ENCODE measurements at places on chromosomes 7 and 10.

DNA sequence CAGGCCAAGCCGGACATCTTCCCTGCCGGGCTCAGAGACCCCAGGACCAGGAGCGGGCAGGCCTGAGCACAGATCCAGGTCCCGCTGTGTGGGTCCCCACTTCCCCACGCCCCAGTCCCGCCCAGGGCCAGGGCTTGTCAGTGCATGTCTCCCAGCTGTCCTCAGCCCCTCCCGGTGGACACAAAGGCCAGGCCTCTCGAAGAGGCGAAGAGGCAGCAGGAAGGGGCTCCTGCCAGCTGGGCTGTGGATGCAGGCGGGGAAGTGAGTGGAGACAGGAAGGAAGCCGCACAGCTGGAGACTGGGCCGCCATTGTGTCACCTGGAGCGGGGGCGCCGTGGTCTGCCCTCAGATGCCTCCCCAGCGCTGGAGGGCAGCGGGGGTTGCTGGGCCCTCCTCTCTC is 4.8 kb downstream of the GRIFIN start:
- DNase-seq = peak; percentile 78

- no peak for DNase-seq
Observed at GRCh38 chr10:130221456-130222375, 85.5 kb downstream of the GLRX3 start.

DNA sequence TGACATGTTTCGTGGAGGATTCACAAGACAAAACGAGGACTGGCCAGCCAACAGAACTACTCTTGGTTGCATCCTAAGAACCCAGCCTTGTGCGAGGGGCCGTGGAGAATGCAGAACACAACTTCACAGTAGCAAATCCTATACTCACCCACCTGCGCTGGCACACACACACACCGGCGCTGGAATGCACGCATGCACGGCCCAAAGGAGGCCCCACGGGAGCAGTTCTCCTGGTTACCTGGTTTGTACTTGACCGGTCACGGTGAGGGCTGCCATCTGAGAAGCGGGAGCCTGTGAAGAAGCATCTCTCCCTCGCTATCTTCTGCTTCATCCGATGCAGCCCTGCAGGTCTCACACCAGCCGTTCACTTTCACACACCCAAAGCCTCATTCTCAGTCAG is 137.8 kb downstream of the ZMYND11 start:
- DNase-seq = no peak

GRCh38 chr10:74890460-74890859 is 64.1 kb downstream of the KAT6B start:
- no peak for DNase-seq

GRCh38 chr7:15686295-15686956 is at the start of gene MEOX2:
Gene MEOX2 (minus strand): TSS chr7:15686683. CDS start chr7:15686402, 281 bp downstream.
- peak; percentile 42 for DNase-seq

- no peak for DNase-seq
Observed at GRCh38 chr7:87574630-87575029, 26.1 kb downstream of the ABCB1 start.

GRCh38 chr7:151409667-151410404 is at the start of gene WDR86:
Gene WDR86 (minus strand): TSS chr7:151410038. CDS start chr7:151409589, 449 bp downstream.
- DNase-seq = no peak

- no peak for DNase-seq
Observed at GRCh38 chr7:30986331-30986730, 22.6 kb downstream of the GHRHR start.

DNA sequence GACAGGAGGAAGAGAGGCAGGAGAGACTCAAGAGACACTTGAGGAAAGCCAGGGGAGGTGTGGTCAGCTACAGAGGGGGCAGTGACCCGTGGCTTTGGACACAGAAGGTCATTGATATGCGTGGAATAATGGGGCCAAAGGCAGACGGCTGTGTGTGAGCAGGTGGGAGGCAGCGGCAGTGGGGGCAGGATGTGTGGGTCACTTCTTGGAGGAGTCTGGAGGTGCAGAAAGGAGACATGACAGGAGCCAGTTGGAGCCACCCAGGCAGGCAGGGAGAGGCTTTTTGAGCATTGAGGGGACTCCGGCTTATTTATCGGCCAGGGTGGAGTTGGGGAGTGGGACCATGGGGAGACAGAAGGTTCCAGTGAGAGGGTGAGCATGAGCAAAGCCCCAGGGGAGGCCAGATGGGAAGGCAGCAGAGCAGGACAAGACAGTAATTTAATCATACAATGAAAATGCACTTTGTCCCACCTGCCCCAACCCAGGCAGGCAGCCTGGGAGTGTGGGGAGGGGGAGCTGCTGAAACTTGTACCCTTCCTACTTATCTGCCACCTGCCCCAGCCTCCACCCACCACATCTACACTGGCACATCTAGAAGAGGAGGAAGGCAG is 5.0 kb downstream of the LDB3 start:
- no peak for DNase-seq

DNA sequence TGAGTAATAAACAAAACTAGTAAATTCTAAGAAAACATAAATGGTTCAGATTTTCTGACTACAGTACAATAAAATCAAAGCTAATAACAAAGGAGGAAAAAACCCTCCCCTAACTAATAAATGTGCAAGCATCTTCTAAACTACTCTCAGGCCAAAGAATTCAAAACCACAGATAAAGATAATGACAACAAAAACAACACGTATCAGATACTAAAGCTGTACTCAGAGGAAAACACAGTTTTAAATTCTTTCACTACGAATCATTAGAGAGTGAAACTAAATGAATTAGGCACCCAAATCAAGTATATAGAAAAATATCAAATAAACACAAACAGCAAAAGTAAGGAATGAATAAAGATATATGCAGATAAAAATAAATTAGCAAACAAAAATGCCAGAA is 200.9 kb downstream of the TEX36 start:
- DNase-seq = no peak

DNA sequence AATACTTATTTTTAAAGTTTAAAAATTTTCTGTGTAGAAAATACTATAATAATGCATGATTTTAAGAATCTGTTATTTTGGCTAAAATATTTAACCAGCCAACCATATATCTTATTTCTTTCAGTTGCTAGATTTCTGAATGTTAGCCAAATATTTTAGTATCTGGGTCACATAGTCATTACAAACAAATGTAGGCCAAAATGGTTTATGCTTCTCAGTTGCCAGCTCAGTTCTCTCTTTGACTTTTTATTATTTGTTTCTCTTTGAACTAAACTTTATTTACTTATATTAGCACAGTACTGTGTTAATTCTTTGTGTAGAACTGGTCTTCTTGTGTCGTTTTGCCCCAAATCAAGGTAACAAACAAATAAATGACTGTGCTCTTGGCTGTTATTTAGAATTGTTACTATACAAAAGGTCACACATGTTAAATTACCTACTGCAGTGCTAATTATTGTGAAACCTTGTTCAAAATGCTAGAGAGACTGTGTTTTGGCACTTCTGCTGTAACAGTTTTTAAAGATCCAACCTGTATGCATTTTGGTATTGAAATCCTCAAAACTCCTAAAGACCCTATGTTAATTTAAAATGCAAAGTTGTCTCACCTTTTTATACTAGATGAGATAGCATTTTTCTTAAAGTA is 39.8 kb downstream of the ZEB1 start:
- no peak for DNase-seq

DNA sequence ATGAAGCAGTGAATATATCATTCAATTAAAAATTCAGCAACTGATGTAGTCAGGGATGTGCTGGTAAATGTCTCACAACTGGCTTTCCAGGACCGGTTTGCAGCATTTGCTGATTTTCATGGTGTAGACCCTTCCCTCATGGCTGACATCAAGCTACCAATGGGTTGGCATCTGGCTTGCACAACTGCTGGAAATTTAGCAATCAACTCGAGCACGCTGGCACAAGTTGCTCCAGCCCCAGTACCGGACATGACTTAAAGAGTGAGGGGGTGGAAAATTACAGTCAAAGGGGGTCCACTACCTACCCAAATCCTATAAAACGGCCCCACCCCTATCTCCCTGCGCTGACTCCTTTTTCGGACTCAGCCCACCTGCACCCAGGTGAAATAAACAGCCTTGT is 198.4 kb upstream of the NRP1 start:
- DNase-seq = no peak

DNA sequence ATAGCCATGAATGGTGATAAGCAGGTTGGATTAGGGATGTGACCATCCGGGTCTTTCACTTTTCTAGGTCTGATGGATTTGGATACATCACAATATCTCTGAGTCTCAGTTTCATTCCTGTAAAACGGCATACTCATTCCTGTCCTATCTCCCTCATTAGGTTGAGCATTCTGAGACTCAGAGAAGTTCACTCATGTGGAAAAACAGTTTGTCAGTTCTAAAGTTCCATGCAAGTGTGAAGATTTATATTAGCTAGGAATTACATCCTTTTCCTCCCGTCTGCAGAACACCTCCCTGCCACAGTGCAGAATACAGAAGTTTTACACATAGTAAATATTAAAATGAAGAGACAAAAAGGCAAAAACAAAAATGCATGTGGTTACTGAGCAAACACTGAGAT is 94.2 kb upstream of the SLC25A13 start:
- no peak for DNase-seq

DNA sequence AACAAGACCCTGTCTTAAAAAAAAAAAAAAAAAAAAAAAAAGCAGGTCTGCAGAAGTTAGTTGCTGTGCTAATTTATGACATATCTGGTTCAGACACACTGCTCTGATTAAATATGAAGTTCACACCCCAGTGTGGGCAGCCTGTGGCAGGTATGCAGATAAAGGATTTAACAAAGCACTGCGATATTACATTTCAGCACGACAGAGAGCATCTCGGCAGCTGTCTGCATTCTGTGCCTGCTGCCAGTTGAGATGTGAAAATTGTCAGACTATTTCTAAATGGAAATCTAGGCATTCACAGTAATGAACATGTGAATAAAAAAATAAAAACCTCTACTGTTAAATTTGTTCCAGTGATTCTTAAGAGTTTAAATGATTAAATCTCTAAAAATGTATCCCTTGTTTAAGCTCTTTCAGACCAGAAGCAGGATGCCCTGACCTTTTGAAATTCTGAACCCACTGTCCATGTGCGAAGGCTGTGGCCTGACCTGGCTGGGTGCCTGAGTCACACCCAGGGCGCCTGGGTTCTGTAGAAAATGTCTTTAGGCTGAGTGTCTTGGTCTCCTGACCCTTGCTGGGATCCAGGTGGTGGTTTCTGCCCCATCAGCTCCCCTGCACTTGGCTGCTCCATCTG is 272.9 kb downstream of the WDR37 start:
- no peak for DNase-seq

- no peak for DNase-seq
Observed at GRCh38 chr10:126663328-126663727, 7.2 kb downstream of the C10orf90 start.

- DNase-seq = no peak
Observed at GRCh38 chr10:86759073-86759672, 2.8 kb downstream of the BMPR1A start.

GRCh38 chr7:74291535-74291934 is 2.3 kb downstream of the CLIP2 start:
- DNase-seq = no peak

DNA sequence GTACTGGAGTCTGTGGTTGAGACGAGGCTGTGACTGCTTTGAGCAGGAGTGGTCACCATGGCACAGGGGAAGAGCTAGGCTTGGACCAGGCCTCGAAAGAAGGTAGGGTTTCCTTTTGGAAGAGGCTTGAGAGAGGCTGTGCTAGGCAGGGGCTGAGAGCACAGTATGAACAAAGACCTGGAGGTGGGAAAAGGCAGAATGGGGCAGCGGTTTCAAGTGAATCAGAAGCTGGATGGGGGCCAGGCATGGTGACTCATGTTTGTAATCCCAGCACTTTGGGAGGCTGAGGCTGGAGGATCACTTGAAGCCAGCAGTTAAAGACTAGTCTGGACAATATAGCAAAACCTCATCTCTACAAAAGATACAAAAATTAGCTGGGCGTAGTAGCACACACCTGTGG is 65.9 kb downstream of the CLIP2 start:
- DNase-seq = no peak

DNA sequence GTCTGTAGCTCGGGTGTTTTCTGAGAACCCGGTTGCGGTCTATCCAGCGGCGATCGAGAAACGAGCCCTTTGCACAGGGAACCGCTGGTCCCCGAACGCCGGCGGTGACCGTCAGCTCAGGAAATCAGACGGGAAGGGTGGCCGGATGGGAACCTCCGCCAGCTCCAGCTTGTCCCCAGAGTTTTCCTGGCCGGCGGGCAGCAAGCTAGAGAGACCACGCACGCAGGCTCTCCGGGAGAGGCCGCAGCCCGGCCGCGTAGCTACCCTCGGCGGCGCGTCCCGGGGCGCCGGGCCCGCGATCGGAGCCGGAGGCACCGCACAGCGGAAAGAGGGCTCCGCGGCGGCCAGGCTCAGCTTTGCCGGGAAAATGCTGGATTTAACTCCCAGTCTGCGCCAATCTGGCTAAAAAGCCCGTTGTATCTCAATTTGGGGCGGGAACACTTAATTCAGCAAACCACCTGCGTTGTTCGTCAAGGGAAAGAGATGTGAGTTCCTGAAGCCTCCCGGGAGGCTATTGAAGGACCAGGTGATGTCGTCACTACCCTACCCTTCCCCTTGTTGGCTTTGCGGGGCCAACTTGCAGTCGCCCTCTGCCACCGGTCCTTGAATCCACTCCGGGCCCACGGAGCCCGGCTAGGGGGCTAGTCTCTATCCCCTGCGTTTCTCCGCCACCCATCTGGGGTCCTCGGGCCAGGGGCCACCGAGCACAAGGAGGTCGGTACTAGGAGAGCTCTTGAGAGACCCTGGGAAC is 859 bp upstream of the CH25H start:
- DNase-seq = peak; percentile 39

DNA sequence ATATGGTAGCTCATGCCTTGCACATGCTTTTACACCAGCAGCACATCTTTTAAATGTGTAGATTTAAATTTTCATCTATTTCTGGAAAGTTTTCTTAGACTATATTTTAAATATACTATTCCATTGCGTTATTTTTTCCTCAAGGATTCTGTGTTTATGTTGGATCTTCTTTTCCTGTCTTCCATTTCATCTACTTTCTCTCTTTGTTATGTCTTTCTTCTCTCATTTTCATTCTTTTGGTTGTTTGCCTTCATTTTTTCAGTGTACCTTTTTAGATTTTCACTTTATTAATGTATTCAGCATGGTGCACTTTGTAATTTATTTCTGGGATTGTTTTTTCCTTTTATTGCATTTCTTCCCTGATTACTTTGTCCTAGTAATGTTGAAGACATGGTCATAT is 329.8 kb downstream of the ADK start:
- DNase-seq = no peak

GRCh38 chr7:105815576-105815975 is 60.8 kb downstream of the ATXN7L1 start:
- DNase-seq = no peak

GRCh38 chr7:79820387-79820786 is 314.2 kb upstream of the GNAI1 start:
- no peak for DNase-seq

DNA sequence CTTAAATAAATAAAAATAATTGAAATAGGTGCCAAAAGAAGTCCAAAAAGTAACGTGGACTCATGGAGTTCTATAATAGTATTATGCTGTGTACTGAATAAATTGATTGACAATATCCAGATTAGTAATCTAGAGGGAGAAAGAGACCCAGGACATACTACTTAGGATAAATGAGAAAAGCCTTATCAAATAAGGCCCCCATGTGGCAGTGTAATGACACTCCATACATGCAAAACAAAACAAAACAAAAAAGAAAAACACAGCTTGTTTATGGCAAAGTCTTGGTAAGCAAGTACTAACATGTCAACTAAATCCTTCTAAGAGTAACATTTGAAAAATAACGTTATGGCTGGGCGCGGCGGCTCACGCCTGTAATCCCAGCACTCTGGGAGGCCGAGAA is 3.6 kb upstream of the RUNDC3B start:
- peak; percentile 15 for DNase-seq

- peak; percentile 26 for DNase-seq
Observed at GRCh38 chr7:143256932-143257331, 6.3 kb upstream of the GSTK1 start.

GRCh38 chr7:96521068-96521894 is 188.4 kb downstream of the SEM1 start:
- no peak for DNase-seq

GRCh38 chr10:34758447-34758996 is 56.6 kb downstream of the PARD3 start:
- DNase-seq = peak; percentile 21

Measured in common myeloid progenitor, CD34-positive (primary cell).